Mononuclear cell (primary cell): ENCODE measurements at places on chromosomes 7 and 10. TPM values are rescaled to one million over a fixed set of nuclear protein-coding genes. Genes with fewer than 3 reads are reported as not detected.

SAMD9L gene
- total RNA-seq, result 13.2 TPM

CPA2 gene
- not detected for total RNA-seq

ZNF365 gene
- total RNA-seq, result 1.5 TPM

SEMA3C gene
- total RNA-seq, result 9.7 TPM

MYPN gene
- total RNA-seq, result not detected

CLDN12 gene
- 1.4 TPM for total RNA-seq

PLAC9 gene
- not detected for total RNA-seq

THNSL1 gene
- 0.31 TPM for total RNA-seq

ADAM22 gene
- 0.94 TPM for total RNA-seq

EGR2 gene
- total RNA-seq, result 11.9 TPM

PNLIPRP3 gene
- total RNA-seq, result not detected

TUBAL3 gene
- total RNA-seq, result not detected

RTKN2 gene
- 9.8 TPM for total RNA-seq

SLC16A9 gene
- total RNA-seq, result not detected

VENTX gene
- 2.0 TPM for total RNA-seq

ADAP1 gene
- total RNA-seq, result 24.3 TPM

FIS1 gene
- total RNA-seq, result 83.9 TPM

NANOS1 gene
- total RNA-seq, result under 0.01 TPM

PAXIP1 gene
- total RNA-seq, result 6.3 TPM

HOXA1 gene
- 0.42 TPM for total RNA-seq

SAP25 gene
- 1.8 TPM for total RNA-seq

DPP6 gene
- not detected for total RNA-seq

CYP2E1 gene
- total RNA-seq, result 0.42 TPM

NEBL gene
- 0.10 TPM for total RNA-seq

TRIM50 gene
- not detected for total RNA-seq

SLC16A12 gene
- total RNA-seq, result not detected
